ENCODE measurements at places on chromosomes 7 and 10.

GRCh38 chr7:93981480-93981874 lies 22.7 kb downstream of the BET1 start:
- DNase-seq = no peak

GRCh38 chr7:38840736-38841460 lies 68.1 kb downstream of the VPS41 start:
- no peak for DNase-seq

- peak; percentile 34 for DNase-seq
Observed at GRCh38 chr7:44973610-44974401, 5.0 kb downstream of the MYO1G start.

DNA sequence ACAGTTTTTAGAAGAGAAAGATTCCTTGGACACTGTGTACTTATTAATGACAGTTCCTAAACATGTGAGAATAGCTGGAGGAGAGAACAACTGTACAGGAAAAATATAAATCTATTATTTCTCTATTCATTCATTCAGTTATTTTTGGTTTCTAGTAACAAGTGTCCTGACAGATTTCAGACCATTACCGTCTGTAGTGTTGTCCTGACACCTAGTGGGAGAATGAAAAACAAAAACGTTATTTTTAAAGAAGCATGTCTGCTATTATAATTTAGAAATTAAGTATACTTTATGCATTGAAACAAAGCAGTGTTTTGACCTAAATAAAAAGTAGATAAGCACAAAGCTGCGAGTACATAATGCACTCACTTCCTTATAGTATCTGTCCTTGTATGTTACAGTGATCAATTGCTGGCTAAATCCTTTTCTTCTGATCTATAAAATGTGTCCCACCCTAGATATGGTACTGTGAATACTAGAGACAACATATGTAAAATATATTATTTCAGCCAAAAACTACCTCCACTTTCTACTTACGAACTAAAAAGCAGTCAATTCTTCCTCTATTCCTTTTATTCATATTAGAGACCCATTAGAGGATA lies 575.6 kb downstream of the ARL4A start:
- DNase-seq = no peak

GRCh38 chr7:30412782-30413504 lies 65.6 kb downstream of the NOD1 start:
- DNase-seq = no peak

- DNase-seq = no peak
Observed at GRCh38 chr10:71357792-71358265, 38.8 kb downstream of the SLC29A3 start.

DNA sequence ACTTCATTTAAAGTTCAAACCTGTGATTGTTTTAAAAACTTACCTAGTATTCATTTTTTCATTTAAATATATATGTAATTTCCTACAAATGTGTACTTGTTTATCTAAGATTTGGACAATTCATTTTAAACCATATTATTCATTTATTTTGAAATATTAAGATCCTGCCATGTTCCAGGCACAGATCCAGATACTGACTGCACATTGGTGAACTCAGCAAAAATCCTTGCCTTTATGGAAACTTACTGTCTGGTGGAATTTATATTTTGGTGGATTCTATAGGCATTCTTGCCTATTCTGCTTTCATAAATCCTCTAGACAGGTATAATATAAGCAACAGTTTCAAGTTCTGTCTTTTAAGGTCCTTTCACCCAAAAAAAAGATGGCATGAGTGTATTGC lies 48.3 kb upstream of the RPA3 start:
- no peak for DNase-seq

GRCh38 chr10:20002657-20003056 lies 186.4 kb downstream of the PLXDC2 start:
- no peak for DNase-seq

DNA sequence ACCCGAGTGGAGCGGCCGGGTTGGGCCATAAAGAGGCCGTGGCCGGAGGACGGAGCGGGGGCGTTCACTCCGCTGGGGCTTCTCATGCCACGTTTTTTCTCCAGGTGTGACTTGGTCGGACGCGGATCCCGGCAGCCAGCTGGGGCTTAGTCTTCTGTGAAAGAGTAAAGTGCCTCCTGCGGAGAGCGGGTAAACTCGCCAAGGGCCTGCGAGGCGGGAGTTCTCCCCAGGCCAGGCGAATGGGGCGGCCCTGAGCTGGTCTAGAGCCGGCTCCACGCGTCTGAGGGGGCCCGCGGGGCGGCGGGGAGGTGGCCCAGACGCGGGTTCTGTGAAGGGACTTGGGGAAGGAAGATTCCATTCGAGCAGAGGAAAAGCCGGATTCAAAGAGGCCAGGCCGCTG lies 86.3 kb upstream of the VIPR2 start:
- DNase-seq = no peak

DNA sequence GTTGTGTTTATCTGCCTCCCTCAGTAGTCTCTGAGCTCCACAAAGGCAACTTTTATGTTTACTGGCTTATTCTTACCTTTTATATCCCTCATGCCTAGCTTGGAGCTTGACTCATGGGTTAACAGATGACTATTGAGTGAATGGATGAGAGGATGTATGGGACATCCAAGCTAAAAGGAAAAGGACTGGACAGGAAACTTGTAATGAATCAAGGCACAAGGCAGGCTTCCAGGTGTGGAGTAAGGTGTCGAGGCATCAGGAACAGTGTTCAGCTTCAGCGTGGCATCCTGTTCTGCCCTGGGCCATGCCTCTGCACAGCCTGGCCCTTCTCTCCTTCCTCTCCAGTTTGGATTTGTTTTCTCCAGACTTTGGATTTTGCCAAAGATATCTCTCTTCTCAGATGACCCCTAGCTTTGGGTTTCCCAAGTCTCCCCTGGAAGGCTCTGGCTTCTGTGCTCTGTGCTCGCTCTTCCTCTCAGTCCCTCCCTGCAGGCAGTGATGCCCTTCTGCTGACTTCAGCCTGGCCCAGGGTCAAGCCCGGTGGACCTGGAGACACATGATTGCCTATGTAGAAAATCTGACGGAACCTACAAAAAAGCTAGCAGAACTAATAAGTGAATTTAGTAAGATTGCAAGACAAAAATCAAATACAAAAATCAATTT lies 367.3 kb downstream of the CXCL12 start:
- no peak for DNase-seq

DNA sequence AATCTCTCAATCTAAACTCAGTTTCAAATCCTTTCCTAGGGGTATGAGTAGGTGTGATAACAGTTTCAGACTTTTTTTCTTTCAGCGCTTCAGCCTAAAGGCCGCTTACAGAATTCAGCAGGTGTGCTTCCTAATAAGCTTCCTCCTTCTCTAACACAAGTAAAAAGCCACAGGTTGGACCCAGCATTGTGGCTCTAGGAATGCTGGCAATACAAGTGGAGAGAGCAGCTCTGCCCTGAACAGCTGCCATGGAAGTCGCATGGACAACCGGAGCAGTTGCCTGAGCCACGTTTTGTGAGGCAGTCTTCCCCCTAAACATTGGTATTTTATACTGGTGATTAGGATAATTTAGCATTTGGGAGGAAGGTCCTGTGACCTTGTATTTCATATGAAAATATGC lies 83.5 kb downstream of the ST7 start:
- DNase-seq = no peak

DNA sequence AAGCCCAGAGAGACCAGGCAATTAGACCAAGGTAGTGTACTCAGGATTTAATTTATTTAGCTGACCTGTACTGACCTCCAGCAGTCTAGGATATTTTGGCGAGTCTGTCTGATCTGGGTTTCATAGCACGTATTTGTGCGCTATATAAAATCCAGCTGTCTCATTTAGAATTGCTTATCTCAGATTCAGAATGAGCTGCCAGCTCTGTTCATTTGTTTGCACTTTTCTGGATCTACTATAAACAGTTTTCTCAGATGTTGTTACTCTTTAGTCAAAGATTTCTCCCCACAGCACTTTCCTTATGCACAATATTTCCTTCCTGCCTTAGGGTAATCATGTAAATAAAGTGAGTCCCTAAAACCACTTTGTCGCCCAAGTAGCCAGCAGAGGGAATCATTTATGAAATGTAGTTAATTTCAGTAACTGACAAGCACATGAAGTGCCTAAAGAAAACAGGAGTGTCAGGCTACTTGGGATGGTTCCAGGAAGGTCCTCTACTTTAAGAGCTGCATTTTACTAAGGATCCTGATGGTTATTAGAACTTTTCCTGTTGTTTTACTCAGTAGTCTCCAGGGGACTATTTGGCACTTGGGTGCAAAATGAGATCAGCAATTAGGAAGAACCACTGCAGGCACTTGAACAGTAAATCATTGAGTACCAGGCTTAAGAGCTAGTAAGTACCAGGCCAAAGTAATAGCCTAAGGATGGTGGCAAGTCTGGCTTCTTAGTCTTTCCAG lies 226.4 kb downstream of the TWIST1 start:
- DNase-seq = no peak

- DNase-seq = no peak
Observed at GRCh38 chr10:119030421-119031250, 1.1 kb downstream of the NANOS1 start.

- no peak for DNase-seq
Observed at GRCh38 chr7:141074162-141074991, 513 bp downstream of the TMEM178B start.

DNA sequence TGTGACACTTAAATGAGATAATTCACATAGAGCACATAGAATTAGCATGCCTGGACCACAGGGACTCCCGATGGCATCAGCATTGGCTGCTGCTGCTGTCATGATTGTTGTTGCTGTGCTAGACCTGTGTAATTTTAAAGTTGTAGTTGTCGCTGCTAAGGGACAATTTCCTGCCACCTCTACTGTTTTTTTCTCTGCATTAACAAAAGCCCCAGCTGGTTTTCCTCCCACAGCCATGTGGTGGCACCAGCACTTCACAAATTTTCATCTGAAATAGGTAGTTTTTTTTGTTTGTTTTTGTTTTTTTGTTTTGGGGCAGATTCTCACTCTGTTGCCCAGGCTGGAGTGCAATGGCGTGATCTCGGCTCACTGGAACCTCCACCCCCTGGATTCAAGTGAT lies 25.4 kb upstream of the PRXL2A start:
- DNase-seq = no peak

GRCh38 chr10:77804371-77804770 lies 122.2 kb downstream of the DLG5 start:
- no peak for DNase-seq

DNA sequence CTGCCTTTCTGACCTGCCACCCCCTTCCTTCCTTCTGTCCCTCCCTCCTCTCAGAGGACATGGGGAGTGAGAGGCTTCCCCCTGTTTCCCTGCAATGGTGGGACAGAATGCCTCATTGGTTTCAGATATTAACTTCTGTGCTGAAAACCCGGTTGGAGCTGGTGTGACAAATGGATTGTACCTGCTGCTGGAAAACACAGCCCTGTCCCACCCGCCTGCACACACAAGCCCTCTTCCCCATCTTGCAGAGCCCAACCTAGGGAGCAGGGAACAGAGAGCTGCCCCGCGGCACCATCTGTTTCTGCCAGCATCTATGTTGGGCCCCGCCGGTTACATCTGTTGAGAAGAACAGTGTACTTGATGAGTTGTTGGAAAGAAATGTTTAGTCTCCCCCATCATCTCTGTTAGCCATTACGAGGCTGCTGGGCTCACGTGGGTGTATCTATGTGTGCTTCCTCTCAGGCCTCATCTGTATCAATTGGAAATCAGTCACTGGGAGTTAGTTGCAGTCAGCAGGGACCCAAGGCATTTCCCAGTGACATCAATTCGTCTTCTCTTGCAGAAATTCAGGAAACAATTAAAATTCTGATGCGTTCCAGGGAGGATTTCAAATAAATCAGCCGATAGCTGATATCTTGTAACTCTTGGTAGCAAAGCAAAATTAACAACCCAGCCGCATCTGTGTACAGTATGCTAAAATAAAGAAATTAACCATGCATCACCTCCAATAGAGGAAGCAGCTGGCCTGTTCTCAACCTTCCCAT lies 725.6 kb upstream of the GALNT17 start:
- DNase-seq = no peak

All from activated CD4-positive, CD25-positive, alpha-beta regulatory T cell treated with anti-CD3 and anti-CD28 coated beads, Interleukin-2, amount 50 U/mL, for 72 hours (primary cell).